ENCODE measurements at places on chromosomes 6 and 20. TPM values are rescaled to one million over a fixed set of nuclear protein-coding genes. Genes with fewer than 3 reads are reported as not detected.

The C2 gene
- not detected for total RNA-seq

DNA sequence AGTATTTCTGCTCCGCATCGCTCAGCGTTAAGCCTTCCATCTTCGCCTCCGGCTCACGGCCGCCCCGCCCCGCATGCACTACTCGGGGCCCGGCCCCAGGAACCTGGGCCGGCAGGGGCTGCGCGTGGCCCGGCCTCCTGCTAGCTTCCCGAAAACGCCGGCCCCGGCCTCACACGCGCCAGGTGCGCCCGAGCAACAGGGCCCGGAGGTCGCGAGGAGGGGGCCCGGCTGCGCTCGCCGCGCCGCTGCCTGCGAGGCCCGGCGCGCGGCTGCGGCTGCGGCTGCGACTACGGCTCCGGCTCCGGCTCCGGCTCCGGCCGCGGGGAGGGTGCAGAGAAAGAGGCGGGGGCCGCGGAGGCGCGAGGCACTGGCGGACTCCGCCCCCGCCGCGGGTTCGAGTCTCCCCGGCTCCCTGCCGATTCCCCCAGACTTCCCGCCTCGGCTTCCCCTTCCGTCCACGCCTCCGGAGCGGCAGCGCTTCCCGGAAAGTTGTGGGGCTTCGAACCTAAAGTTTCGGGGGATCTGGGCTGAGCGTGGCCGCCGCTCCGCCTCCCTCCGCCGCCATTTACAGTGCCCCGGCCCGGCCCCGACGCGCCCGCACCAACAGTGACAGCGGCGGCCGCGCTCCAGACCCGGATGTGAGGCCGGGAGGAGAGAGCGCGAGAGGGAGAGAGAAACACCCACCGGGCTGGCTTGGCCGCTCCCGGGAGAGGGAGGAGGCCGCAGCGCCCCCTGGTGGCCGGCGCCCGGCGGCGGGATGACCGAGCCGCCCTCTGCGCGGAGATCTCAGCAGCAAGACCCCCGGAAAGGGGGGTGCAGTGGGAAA is at the start of gene REPS1:
REPS1 (minus strand) TSS at position 611 of the 826 bp plus-strand sequence; CDS start at position 40, 571 bp downstream.
- DNase-seq: peak; percentile 83

- peak; percentile 73 for DNase-seq
These were observed at the start of gene GRIK2 for GRCh38 chr6:101393251-101393828. GRIK2 (plus strand) TSS chr6:101393708.

DNA sequence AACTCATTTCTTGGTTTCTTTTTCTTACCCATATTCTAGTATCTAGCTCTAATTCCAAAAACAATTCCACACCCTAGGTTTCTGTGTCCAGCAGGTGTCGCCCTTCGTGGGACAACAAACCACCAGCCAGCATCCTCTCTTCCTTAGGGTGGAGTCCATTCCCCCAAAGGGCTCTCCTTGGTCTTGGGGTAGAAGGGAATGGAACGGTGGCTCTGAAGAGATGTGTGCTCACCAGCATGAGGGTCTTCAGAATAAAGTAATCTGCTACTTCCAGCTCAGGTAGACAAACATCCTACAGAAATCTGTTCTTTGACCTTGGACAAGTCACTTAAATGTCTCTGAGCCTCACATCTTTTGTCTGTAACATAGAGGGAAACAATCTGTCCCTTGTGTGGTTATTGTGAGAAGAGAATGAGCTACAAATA is 7.2 kb downstream of the HLA-DMB start:
- DNase-seq: peak; percentile 56

DNA sequence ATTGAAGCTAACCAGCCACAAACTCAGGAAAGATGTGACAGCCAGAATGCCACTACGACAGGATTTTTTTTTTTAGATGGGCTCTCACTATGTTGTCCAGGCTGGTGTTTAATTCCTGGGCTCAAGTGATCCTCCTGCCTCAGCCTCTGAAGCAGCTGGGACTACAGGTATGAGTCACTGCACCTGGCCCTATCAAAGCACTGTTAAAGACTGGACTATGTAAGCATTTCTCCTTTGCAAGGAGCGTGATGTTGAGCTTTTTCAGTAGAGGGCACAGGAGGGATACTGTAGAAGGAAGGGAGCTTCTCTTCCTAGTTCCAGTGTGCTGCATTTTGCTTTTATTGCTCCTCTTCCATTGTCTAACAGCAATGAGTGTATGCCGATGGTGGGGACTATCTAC is 35.8 kb downstream of the ZBTB9 start:
- no peak for DNase-seq

GRCh38 chr6:27062755-27063154 is 184.7 kb upstream of the PRSS16 start:
- DNase-seq: no peak

DNA sequence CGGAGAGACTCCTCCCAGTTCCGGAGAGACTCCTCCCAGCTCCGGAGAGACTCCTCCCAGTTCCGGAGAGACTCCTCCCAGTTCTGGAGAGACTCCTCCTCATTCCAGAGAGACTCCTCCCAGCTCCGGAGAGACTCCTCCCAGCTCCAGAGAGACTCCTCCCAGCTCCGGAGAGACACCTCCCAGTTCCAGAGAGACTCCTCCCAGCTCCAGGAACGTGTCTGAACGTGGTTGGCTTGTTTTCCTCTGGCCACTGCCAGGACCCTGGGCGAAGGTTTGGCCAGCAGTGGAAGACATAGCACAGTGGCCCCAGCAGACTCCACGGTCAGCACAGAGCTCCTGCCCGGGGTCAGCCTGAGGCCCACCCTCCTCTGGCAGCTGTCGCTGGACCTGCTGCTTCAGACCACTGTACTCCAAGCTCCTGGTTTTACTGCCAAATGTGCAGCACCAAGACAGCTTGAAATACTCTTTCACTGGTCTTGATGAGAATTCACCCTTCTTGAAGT is 122.3 kb upstream of the AFDN start:
- DNase-seq: no peak

The C20orf141 gene
- total RNA-seq: not detected

The HBS1L gene
- 107 TPM for total RNA-seq

GRCh38 chr6:72842140-72842539 is 220.3 kb downstream of the KCNQ5 start:
- DNase-seq: no peak

The ZNF318 gene
- 11.4 TPM for total RNA-seq

DNA sequence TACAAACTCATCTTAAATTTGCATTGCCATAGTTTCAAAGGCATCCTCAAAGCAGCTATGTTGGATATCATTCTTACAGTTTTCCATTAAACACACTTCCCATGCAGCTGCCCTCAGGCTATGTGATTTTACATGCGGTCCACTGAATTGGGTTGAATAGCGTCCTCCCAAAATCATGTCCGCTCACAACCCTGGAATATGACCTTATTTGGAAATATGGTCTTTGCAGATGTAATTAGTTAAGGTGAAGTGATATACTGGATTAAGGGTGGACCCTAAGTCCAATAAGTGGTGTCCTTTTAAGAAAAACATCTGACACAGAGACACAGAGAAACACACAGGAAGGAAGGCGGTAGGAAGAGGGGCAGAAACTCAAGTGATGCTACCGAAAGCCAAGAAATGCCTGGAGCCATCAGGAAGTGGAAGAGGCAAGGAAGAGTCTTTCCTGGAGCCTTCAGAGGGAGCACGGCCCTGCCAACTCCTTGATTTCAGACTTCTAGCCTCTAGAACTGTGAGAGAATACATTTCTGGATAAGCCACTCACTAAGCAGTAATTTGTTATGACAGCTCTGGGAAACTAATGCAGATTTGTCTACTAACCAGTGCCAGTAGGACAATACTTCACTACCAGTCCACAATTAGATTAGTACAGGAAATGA is 42.7 kb upstream of the NHSL1 start:
- no peak for DNase-seq

The GJA10 gene
- total RNA-seq: not detected

DNA sequence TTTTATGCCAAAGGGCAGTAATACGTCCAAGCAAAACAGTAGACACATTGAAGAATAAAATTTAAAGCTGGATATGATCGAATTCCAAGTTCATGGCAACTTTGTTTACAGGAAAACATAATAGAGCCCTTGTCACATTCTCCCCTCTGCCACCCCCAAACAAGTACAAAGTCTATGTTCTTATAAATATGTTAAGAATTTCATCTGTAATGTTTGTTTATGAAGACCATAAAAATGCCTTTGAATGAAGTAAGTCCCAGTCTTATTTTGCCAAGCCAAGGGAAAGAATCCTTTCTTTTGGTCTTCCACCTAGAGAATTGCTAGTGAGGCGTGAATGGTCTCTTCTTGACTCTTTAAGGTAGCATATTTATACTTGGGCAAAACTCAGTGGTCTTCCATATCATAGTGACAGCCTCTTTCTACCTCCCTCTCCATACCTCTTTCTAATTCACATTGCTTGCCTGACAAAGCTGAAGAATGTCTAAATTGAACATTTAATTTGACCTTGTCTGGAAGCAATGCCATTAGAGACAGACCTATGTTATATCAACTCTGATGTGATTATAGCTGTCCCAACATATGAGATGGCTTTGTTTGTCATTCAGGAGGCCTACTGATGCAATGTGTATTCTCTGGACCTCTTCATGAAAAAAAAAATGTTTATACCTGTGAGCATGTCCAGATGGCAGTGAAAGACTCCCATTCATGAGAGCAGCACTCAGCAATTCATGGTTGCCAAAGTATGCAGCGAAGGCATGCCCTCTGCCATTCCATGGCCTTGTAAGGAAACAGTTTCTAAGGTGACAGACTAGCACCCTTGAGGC is 70.6 kb upstream of the CCN2 start:
- no peak for DNase-seq

GRCh38 chr6:159098636-159099106 is 53.9 kb upstream of the TAGAP start:
- DNase-seq: no peak

- DNase-seq: no peak
These were observed 8.4 kb downstream of the STXBP5 start for GRCh38 chr6:147212622-147213021.

DNA sequence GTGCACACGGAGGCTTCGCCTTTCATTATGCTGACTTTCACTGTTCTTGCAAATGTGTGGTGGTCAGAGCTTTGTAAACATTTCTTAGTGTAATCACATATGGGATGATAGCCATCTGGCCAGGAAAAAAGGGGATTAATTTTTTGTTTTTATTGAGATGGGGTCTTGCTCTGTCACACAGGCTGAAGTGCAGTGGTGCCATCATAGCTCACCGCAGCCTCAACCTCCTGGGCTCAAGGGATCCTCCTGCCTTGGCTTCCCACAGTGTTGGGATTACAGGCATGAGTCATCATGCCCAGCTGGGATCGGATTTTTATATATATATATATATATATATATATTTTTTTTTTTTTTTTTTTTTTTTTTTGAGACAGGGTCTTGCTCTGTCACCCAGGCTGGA is 11.0 kb upstream of the TIAM2 start:
- no peak for DNase-seq

The POU5F1 gene
- total RNA-seq: 0.29 TPM

GRCh38 chr20:50992733-50993457 is 30.0 kb downstream of the KCNG1 start:
- peak; percentile 47 for DNase-seq

DNA sequence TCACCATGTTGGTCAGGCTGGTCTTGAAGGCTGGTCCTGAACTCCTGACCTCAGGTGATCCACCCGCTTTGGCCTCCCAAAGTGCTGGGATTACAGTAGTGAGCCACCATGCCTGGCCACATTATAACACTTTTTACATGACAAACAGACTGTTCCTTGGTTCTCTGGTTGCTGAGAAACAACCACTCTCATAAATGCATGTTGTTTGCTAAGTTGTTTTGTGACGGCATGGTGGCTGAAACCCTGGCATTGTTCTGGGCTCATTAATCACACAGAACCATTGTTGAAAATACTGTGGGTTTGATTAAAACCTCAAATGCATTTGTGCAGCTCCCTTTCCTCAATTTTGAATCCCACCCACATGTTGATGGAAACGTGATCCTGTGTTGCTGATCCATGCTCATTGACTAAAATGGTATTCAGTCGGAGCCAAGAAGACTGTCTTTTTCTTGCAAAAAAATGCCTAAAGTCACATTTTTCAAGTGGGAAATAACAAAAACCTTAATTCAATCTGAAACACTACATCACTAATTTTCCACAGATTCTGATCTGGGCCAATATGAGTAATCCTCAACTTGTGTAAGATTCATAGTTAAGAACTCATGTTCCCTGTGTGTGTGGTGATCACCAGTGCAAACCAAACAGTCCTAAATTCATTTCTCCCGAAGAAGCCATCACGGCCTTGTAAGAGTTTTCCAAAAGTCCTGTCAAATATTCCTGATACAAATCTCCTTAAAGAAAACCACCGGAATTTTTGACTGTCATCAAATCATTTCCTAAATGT is 132.8 kb downstream of the FNDC1 start:
- no peak for DNase-seq

The GABRR2 gene
- 0.12 TPM for total RNA-seq

- DNase-seq: no peak
These were observed 69.3 kb upstream of the SUPT3H start for GRCh38 chr6:45447005-45447404.

- no peak for DNase-seq
These were observed 30.2 kb upstream of the NHSL1 start for GRCh38 chr6:138529478-138529877.

The COL20A1 gene
- total RNA-seq: not detected

DNA sequence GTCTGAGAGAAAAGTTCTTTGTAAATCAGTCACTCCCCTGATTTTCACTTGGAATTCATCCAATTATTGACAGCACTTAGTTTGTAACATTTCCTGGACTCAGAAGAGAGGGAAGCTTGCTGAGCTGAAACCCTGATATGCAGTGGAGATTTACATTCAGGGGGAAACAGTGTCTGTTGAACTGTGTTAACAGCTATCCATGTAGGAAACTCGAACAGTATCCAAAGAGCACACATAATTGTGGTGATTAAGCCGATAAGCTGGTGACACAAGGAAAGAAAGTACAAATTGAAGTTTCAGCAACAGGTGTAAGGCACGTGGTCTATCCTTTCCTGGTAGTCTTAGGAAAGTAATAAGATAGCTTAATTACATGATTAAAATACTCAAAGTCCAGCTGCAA is 78.1 kb upstream of the FLRT3 start:
- DNase-seq: no peak

DNA sequence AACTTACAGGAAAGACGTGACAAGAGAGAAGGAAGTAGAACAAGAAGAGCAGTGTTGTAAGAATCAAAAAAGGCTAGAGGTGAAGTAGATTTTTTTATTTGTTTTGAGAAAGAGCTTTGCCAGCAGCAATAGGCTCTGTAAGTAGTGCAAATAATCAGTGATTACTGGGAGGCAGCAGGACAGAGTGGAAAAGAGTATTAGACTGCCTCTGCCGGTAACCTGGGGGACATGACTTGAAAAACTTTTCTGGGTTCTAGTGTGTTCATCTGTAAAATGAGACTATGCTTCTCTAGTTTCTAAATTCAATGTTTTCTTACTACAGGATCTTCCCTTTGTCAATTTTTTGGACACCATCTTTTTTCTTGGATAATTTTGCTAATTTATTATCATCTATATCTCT is 5.8 kb upstream of the IRAK1BP1 start:
- DNase-seq: no peak

Measured in HFFc6 (cell line).